Body of pancreas (tissue), 4 donors: ENCODE measurements at places on chromosomes 11 and 22. TPM values are rescaled to one million over a fixed set of nuclear protein-coding genes. Genes with fewer than 3 reads are reported as not detected.
A peak's percentile ranks its signal among the peaks of the same experiment; 100 is the strongest.

DNA sequence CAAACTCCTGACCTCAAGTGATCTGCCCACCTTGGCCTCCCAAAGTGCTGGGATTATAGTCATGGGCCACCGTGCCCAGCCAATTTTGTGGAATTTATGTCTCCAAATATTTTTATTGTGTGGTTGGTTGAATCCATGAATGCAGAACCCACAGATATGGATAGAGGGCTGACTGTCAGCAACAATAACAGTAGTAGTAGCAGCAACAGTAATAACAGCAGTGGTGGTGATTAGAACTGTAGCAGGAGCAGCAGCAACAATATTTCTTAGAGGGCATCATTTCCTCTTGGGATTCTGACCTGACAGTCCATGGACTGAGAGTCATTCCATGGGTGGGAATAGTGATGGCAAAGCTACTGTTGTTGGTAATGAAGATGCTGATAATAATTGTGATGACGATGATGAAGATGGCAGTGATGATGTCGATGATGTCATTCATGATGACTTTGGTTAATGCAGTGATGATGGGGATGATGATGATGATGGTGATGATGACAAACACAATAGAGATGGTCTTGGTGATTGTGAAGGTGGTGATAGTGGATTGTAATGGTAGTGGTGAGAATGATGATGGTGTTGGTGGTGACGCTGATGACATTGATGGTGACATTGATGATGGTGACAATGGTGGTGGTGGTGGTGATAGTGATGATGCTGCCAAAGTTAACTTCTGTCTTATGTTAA, 13.9 kb upstream of the CD82 start:
- no peak for DNase-seq

Gene FIBIN
- total RNA-seq, result 10.5 TPM

DNA sequence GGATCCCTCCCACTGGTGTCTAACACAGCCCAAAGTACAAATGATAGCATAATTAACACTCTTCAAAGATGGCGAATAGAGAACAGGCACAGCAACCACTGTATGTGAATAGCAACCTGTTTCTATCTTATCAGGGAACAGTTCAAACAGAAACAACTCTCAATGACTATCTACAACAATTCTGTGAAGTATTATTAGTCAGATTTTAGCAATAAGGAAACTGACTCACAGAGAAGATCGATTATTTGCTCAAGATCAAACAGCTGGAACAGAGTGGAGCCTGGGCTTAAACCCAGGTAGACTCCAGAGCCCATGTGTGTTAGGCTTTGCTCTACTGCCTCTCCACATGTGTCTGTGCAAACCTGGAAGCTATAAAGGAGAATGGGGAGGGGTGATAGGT, 88.7 kb downstream of the C11orf58 start:
- DNase-seq, result no peak

DNA sequence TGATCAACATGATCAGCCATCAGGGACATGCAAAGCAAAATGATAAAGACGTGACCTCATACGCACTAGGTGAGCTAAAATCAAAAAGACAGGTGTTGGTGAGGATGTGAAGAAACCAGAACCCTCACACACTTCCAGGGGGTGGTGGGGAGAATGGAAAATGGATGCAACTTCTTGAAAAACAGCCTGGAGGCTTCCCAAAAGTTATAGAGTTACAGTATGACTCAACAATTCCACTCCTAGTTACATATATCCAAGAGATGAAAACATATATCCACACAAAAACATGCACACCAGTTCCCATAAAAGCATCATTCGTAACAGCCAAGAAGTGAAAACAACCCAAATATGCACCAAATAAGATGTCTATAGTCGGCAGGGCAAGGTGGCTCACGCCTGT, 42.1 kb upstream of the APLNR start:
- DNase-seq, result no peak

GRCh38 chr11:1389932-1390568, at the start of gene BRSK2:
TSS of gene BRSK2 (plus strand) at chr11:1389934. CDS start at chr11:1390285, 351 bp downstream.
- peak; percentile 46 for DNase-seq

- DNase-seq, result peak; percentile 78
Observed at GRCh38 chr22:42357634-42358296, 74.4 kb downstream of the NFAM1 start.

GRCh38 chr22:41568811-41569210, 8.0 kb downstream of the CSDC2 start:
- DNase-seq, result peak; percentile 63

Gene OR52D1
- not detected for total RNA-seq

Gene KCTD14
- 7.6 TPM for total RNA-seq

GRCh38 chr11:35747668-35748067, 85.1 kb downstream of the TRIM44 start:
- DNase-seq, result peak; percentile 55
